Memory B cell (primary cell): ENCODE measurements at places on chromosomes 3 and 15.
A peak's percentile ranks its signal among the peaks of the same experiment; 100 is the strongest.

GRCh38 chr3:4083225-4084015 lies 219.7 kb upstream of the SETMAR start:
- no peak overlapping the region for H3K4me3 ChIP-seq
- H3K27ac ChIP-seq = no peak overlapping the region
- no peaks in the 10 kb centered on the region for H3K36me3 ChIP-seq
- H3K4me1 ChIP-seq = peaks cover 14% of the 10 kb centered on the region
- no peaks in the 10 kb centered on the region for H3K27me3 ChIP-seq

GRCh38 chr15:34886134-34886533 lies 83.4 kb downstream of the AQR start:
- no peak for DNase-seq
- H3K27ac ChIP-seq = no peak overlapping the region
- H3K4me3 ChIP-seq = no peak overlapping the region
- H3K27me3 ChIP-seq = no peaks in the 10 kb centered on the region
- H3K36me3 ChIP-seq = peaks cover 41% of the 10 kb centered on the region

- no peak overlapping the region for H3K27ac ChIP-seq
- H3K27me3 ChIP-seq = no peaks in the 10 kb centered on the region
- DNase-seq = no peak
- H3K36me3 ChIP-seq = no peaks in the 10 kb centered on the region
- H3K4me1 ChIP-seq = peaks cover 4% of the 10 kb centered on the region
- no peak overlapping the region for H3K4me3 ChIP-seq
These were observed 7.6 kb downstream of the SLC27A2 start for GRCh38 chr15:50189633-50190032.

GRCh38 chr15:69576035-69576526 lies 123.5 kb downstream of the RPLP1 start:
- peaks cover 26% of the 10 kb centered on the region for H3K4me1 ChIP-seq
- no peaks in the 10 kb centered on the region for H3K36me3 ChIP-seq
- no peak overlapping the region for H3K27ac ChIP-seq
- no peak overlapping the region for H3K4me3 ChIP-seq

- H3K27ac ChIP-seq = no peak overlapping the region
- no peaks in the 10 kb centered on the region for H3K36me3 ChIP-seq
- peaks cover under 1% of the 10 kb centered on the region for H3K4me1 ChIP-seq
- H3K27me3 ChIP-seq = peaks cover 8% of the 10 kb centered on the region
- H3K4me3 ChIP-seq = no peak overlapping the region
These were observed 257.4 kb downstream of the CGGBP1 start for GRCh38 chr3:87801409-87801808.

- DNase-seq = no peak
- H3K4me1 ChIP-seq = peaks cover 18% of the 10 kb centered on the region
- peak overlapping the region; percentile 53 for H3K27ac ChIP-seq
- H3K36me3 ChIP-seq = peaks cover 2% of the 10 kb centered on the region
These were observed 93.5 kb downstream of the SERPINI1 start for GRCh38 chr3:167829071-167829470.

DNA sequence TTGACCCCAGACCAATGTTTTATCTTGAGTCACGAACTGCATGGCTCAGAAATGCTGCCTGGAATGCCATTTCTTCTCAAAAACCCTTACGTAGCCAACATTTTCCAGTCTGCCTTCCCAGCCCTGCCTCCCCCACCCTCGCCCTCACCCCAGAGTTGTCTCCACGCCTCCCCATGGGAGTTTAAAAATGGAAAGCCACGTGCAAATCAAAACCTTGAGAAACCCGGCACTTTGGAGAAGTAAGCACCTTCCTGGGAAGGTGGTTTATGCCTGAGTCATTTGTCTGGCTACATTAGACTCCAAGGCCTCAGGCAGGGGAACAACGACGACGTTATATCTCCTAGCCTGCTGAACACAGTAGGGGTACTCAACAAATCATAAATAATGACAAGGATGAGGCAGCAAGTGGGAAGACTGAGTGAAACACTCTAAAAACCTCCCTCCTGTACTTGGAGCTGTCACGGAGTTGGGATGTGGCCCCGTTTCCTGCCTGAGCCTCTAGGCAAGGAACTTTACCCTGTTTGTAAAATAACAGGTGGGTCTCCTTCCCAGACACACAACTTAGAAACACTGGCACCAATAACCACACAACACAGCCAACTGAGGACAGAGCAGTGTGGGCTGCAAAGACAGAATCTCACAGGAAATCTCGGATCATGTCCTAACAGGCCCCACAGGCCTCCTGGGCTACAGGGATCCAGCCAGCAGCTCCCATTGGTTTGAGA lies 179.1 kb downstream of the NTRK3 start:
- no peaks in the 10 kb centered on the region for H3K4me1 ChIP-seq
- peaks cover 7% of the 10 kb centered on the region for H3K27me3 ChIP-seq
- no peak overlapping the region for H3K27ac ChIP-seq

GRCh38 chr15:73927476-73928240 lies 1.4 kb downstream of the LOXL1 start:
- H3K27ac ChIP-seq = peak overlapping the region; percentile 29
- H3K36me3 ChIP-seq = no peaks in the 10 kb centered on the region
- peak overlapping the region; percentile 87 for H3K4me3 ChIP-seq
- DNase-seq = peak; percentile 77
- peaks cover 6% of the 10 kb centered on the region for H3K27me3 ChIP-seq
- peaks cover 15% of the 10 kb centered on the region for H3K4me1 ChIP-seq

DNA sequence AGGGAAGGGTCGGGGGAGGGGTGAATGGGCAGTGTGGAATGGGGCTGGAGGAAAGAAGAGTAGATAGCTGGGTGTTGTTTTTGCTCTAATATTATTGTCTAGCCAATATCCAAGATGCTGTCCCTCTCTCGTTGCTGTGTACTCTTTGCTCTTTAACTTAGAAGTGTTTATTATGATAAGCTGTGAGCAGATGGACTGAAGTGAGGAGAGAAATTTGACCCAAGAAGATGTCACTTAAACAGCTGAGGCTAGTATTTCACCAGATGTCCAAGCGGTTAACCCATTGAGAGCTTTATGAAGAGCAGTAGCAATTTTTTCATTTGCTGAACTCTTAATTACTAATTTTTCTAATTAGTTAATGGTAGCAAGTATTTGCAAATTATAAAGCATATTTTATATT lies 212.2 kb upstream of the TP63 start:
- no peak overlapping the region for H3K4me3 ChIP-seq
- no peak for DNase-seq
- no peaks in the 10 kb centered on the region for H3K4me1 ChIP-seq

DNA sequence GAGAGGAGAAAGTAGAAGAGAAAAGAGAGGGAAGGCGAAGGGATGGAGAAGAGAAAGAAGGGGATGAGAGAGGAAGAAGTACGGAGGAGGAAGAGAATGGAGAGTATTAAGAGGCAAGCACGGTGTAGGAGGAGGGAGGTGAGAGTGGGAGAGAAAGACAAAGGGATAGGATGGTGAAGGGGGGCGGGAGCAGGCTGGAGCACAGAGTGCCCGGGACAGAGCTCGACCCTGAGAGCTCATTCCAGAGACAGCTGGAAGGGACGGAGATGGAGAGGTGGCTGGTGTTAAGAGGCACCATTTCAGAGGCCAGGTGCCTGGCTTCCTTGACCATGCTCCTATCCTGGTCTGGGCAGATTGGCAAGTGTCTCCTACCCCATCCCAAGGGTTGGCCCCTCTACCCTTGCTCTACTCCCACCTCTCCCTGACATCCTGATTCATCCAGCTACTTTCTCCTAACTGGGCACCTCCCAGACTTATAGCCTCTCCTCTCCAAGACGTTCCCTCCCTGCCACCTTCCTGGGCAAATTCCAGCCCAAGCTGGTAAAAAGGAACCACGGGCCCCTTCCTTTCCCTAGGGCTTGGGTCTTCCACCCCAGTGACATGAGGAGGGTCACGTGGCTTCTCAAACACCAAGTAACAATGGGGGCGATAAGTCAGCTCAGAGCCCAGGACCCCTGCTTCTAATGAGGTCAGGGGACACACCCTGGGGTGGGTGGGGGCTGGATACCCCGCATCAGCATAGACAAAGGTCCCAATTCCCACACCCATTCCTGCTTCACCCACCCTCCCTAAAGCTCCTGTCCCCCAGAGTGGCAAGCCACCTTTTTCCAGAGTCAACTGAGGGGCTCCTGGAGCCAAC lies 1.1 kb downstream of the CLCN2 start:
- peaks cover 28% of the 10 kb centered on the region for H3K4me1 ChIP-seq
- DNase-seq = no peak
- H3K4me3 ChIP-seq = peak overlapping the region; percentile 89
- H3K27ac ChIP-seq = no peak overlapping the region
- peaks cover 4% of the 10 kb centered on the region for H3K36me3 ChIP-seq
